ENCODE measurements at places on chromosomes 4 and X. TPM values are rescaled to one million over a fixed set of nuclear protein-coding genes. Genes with fewer than 3 reads are reported as not detected.

- H3K4me1 ChIP-seq: no peaks in the 10 kb centered on the region
- no peak overlapping the region for H3K27ac ChIP-seq
- DNase-seq: no peak
- no peak overlapping the region for H3K4me3 ChIP-seq
- no peaks in the 10 kb centered on the region for H3K27me3 ChIP-seq
- no peaks in the 10 kb centered on the region for H3K36me3 ChIP-seq
Measured at GRCh38 chrX:118199997-118200396, 83.4 kb upstream of the KLHL13 start.

The NLGN3 gene
- total RNA-seq: 2.3 TPM

DNA sequence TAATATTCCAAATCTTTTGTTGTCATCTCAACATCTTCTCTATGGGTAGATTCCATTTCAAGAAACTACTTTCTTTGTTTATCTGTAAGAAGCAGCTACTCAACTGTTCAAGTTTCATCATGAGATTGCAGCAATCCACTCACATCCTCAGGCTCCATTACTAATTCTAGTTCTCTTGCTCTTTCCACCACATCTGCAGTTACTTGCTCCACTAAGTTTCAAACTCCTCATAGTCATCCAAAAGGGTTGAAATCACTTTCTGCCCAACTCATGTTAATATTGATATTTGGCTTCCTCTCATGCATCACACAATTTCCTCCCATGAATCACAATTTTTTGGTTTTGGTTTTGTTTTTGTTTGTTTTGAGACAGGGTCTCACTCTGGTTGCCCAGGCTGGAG lies 35.7 kb downstream of the ADH5 start:
- no peaks in the 10 kb centered on the region for H3K27me3 ChIP-seq
- no peak overlapping the region for H3K4me3 ChIP-seq
- no peak overlapping the region for H3K27ac ChIP-seq

The IL2 gene
- total RNA-seq: not detected

DNA sequence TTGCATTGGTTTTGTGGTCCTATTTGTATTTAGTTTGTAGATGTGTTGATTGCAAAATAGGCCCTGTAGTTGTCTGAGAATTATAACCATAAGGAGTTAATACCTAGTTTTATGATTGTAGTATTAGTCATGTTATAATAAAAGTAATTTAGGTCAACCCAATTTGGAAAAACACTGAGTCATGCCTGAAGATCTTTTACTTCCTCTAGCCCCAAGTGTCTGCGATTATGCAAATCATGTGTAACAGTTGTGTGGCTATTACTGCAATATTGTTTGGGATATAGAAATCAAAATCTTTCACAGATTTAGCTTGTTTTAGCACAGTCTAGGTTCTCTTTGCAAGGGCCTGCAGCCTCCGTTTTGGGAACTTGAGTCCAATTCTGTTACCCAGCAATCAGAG lies 12.6 kb downstream of the SRD5A3 start:
- no peak overlapping the region for H3K27ac ChIP-seq
- H3K27me3 ChIP-seq: no peaks in the 10 kb centered on the region
- no peaks in the 10 kb centered on the region for H3K36me3 ChIP-seq
- H3K4me1 ChIP-seq: no peaks in the 10 kb centered on the region

The FAM13A gene
- 8.5 TPM for total RNA-seq

- H3K4me3 ChIP-seq: no peak overlapping the region
- no peak for DNase-seq
- H3K27ac ChIP-seq: no peak overlapping the region
Measured at GRCh38 chr4:59175617-59176016, 2024.5 kb upstream of the ADGRL3 start.

DNA sequence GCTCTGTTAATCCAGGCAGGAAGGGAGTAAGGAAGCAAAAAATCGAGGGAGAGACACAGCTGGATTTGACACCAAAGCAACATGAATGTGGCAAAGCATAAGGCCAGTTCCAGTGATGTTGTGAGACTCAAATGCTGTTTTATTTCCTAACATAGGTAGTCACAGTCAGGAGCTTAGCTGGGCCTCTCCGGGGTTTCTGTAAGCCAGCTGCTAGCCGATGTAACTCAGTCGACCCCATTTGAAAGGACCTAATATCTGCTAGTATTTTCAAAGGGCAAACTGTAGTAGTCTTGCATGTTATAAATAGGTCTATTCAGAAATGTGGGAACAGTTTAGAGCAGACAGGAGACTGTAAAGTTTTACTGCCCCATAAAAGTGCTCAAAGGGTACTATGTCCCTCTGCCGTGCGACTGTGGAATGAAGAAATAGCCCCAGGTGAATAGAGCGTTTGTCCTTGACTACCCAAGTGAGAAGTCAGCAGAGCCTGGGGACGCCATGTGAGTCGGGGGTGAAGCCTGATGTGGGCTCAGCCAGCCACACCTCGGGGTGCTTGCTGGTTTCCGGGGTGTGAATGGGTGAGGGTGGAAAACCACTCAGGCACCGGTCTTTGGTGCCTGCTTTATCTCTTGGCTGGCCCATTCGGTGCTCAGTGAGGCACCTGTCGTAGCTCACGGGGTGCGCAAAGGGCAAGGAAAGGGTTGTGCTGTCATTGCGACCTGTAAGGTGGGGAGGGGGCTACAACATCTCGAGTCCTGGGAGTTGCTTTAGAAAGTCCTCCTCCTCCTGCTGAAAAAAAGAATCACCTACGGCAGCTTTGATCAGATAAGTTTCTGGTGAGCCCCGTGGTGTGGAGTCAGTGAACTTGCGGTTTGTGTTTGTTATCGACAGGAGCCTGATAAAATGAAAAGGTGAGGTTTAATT lies 745 bp downstream of the TRIM2 start:
- H3K4me1 ChIP-seq: peaks cover 12% of the 10 kb centered on the region
- H3K27ac ChIP-seq: no peak overlapping the region
- H3K36me3 ChIP-seq: no peaks in the 10 kb centered on the region
- peak overlapping the region; percentile 38 for H3K4me3 ChIP-seq

GRCh38 chr4:75658876-75659275 lies 14.3 kb downstream of the G3BP2 start:
- peaks cover 48% of the 10 kb centered on the region for H3K36me3 ChIP-seq
- no peak overlapping the region for H3K27ac ChIP-seq
- DNase-seq: no peak
- H3K4me1 ChIP-seq: peaks cover 26% of the 10 kb centered on the region

GRCh38 chr4:148847544-148848255 lies 405.5 kb upstream of the NR3C2 start:
- no peaks in the 10 kb centered on the region for H3K36me3 ChIP-seq
- H3K4me3 ChIP-seq: no peak overlapping the region
- no peak for DNase-seq

The NLRP2B gene
- total RNA-seq: not detected

The ADH1A gene
- not detected for total RNA-seq

The MRPS18C gene
- 21.1 TPM for total RNA-seq

- H3K4me3 ChIP-seq: no peak overlapping the region
- DNase-seq: no peak
- no peaks in the 10 kb centered on the region for H3K4me1 ChIP-seq
- H3K27me3 ChIP-seq: no peaks in the 10 kb centered on the region
- H3K36me3 ChIP-seq: no peaks in the 10 kb centered on the region
- H3K27ac ChIP-seq: no peak overlapping the region
Measured at GRCh38 chrX:39971760-39972159, 126.0 kb downstream of the BCOR start.

DNA sequence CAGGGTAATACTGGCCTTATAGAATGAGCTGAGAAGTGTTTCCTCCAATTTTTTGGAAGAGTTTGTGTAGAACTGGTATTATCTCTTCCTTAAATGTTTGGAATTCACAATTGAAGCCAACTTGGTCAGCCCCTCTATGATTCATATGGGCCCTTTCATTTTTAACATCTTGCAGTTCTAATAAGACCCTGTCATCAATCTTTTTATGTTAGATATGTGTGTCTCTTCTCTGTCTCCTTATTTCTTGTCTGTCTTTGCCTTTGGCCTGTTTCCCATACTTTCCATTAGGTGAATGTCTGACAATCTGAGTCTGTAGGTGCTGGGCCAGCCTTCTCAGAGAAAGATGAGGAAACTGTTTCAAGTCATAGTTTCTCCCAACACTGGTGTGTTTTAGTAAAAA lies 88.7 kb downstream of the SLC16A2 start:
- H3K4me3 ChIP-seq: no peak overlapping the region
- H3K27me3 ChIP-seq: no peaks in the 10 kb centered on the region
- no peaks in the 10 kb centered on the region for H3K4me1 ChIP-seq
- no peak overlapping the region for H3K27ac ChIP-seq
- H3K36me3 ChIP-seq: no peaks in the 10 kb centered on the region

DNA sequence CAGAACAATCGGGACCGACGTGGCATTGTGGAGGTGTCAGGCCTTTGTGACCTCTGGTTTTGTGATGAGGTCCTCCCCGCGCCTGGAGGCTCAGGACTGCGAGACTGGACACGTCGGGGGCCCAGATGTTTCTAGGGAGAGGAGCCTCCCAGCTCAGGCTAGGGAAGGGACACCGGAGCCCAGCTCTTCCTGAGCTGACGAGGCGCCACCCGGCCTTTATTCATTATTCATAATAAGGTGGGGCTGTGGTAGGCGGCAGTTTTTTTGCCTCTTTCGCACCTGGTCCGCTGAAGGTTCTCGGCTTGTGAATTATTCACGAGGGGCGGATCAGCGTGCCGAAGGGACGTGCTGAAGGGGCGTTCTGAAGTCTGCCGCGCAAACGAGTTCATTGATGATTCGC lies 2.3 kb upstream of the UBA1 start:
- no peaks in the 10 kb centered on the region for H3K27me3 ChIP-seq
- peaks cover 12% of the 10 kb centered on the region for H3K4me1 ChIP-seq
- peak overlapping the region; percentile 79 for H3K27ac ChIP-seq
- H3K36me3 ChIP-seq: no peaks in the 10 kb centered on the region

GRCh38 chr4:36446275-36446674 lies 164.9 kb downstream of the DTHD1 start:
- no peaks in the 10 kb centered on the region for H3K36me3 ChIP-seq
- no peaks in the 10 kb centered on the region for H3K27me3 ChIP-seq
- DNase-seq: no peak
- H3K4me1 ChIP-seq: no peaks in the 10 kb centered on the region

The USP26 gene
- total RNA-seq: not detected

GRCh38 chr4:109645874-109646710 lies 57.2 kb downstream of the CASP6 start:
- no peak for DNase-seq
- no peaks in the 10 kb centered on the region for H3K36me3 ChIP-seq
- H3K27me3 ChIP-seq: no peaks in the 10 kb centered on the region
- H3K4me1 ChIP-seq: peaks cover 62% of the 10 kb centered on the region
- H3K4me3 ChIP-seq: peak overlapping the region; percentile 8
- H3K27ac ChIP-seq: peak overlapping the region; percentile 81

DNA sequence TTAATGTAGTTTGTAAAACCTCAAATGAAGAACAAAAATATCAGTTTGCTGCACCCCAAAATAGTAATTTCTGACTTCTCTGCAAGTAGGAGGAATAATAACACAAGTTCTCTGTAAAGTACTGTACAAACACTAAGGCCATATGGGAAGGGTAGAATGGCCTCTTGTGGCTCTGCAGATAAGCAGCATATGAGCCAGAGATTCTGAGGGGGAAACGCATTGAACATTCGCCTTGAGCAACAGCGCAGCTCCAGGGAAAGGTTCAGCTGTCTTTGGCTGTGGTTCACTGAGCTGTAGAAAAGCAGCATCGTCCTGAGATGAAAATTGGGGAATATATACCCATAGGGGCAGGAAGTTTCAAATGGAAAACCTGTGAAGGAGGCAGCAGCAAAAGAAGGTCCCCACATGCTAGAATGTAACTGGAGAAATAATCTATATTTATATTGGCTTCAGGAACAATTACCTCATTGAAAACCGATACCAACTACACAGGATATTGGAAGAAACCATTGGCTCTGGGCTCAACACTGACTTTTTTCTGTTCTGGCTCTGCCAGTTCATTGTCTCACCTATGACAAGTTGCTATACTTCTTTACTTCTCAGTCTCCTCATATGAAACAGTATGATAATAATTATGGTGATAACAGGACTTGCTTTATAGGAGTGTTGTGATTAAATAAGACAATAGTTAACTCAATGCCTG lies 357.6 kb upstream of the CPEB2 start:
- no peak for DNase-seq
- H3K36me3 ChIP-seq: no peaks in the 10 kb centered on the region
- H3K27ac ChIP-seq: no peak overlapping the region
- H3K27me3 ChIP-seq: no peaks in the 10 kb centered on the region
- H3K4me1 ChIP-seq: no peaks in the 10 kb centered on the region

GRCh38 chr4:68447201-68447600 lies at the start of gene TMPRSS11E:
TSS of gene TMPRSS11E (plus strand) at chr4:68447463. CDS start at chr4:68447513, 50 bp downstream.
- no peaks in the 10 kb centered on the region for H3K27me3 ChIP-seq
- no peaks in the 10 kb centered on the region for H3K4me1 ChIP-seq
- no peak within 1 kb of the TSS for H3K27ac ChIP-seq
- H3K36me3 ChIP-seq: no peaks in the 10 kb centered on the region
- no peak within 1 kb of the TSS for H3K4me3 ChIP-seq

DNA sequence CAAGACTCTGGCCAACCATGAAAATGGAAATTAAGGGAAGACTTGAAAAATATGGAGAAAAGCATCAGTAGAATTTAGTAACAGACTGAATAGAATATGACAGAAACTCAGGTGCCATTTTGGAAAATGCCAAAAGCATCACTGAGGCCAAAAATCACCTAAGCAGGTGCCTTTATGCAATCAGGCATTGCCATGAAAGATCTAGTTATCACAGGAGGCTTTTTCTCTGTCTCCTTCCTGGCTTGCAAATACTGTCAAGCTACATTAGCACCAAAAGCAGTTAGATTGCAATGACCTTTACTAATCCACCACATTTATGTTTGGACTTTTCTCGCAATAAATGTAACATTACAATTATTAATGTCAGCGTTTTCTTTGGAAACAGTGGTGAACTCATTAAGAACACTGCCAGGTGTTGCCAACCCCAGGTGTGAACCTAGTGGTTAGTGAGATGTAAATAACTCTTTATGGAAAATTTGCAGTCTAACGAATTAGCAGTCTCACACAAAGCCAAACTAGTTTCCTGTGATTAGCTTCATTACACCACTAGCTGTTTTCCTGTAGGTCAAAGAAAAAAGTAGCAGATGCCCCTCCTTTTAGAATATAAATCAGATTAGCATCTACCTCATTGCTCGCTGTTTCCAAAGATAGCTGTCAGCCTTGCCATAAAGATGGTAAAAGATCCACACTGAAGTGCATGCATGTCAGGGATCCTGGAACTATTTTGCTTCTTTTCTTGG lies 1568.4 kb upstream of the TENM3 start:
- H3K27me3 ChIP-seq: no peaks in the 10 kb centered on the region
- H3K4me1 ChIP-seq: no peaks in the 10 kb centered on the region
- H3K36me3 ChIP-seq: no peaks in the 10 kb centered on the region
- H3K27ac ChIP-seq: no peak overlapping the region
- DNase-seq: no peak

GRCh38 chr4:33883111-33883510 lies 2361.2 kb downstream of the ARAP2 start:
- no peak for DNase-seq
- no peak overlapping the region for H3K4me3 ChIP-seq
- no peaks in the 10 kb centered on the region for H3K4me1 ChIP-seq
- no peak overlapping the region for H3K27ac ChIP-seq
- H3K27me3 ChIP-seq: no peaks in the 10 kb centered on the region
